ENCODE measurements at places on chromosomes 1 and 21. TPM values are rescaled to one million over a fixed set of nuclear protein-coding genes. Genes with fewer than 3 reads are reported as not detected.

VHLL gene
- total RNA-seq: 0.33 TPM

S100A7 gene
- total RNA-seq: not detected

RPTN gene
- total RNA-seq: not detected

C1QB gene
- not detected for total RNA-seq

CNKSR1 gene
- total RNA-seq: not detected

Measured in vein endothelial cell (primary cell).